Activated CD4-positive, alpha-beta T cell treated with anti-CD3 and anti-CD28 coated beads for 24 hours (primary cell): ENCODE measurements at places on chromosomes 4 and X.

DNA sequence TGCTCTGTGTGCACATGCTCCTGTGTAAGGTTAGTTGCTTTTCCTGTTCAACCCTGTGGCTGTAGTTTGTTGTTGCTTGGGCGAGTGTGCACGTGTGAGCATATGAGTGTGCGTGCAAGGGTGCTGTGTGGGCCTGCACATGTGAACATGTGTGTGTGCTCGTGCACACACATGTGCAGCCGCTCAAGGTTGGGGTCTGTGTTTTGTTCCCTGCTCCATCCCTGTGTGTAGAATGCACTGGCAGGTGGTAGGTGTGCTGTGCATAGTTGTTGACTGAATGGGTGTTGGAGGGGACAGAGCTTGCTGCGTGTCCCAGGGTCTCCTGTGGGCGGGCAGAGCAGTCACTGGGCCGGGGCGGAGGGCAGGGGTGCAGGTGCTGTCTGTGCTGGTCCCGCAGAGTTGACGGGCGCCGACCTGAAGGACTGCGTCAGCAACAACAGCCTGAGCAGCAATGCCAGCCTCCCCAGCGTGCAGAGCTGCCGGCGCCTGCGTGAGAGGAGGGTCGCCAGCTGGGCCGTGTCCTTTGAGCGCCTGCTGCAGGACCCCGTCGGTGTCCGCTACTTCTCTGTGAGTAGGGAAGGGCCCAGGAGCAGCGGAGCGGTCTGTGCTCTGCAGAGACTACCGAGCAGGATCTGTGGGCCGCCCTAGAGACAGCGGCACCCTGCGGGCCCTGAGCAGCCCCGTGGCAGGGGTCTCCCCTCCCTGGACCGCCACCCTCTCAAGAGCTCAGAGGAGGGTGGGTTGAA is 27.9 kb upstream of the HGFAC start:
- DNase-seq, result no peak

DNA sequence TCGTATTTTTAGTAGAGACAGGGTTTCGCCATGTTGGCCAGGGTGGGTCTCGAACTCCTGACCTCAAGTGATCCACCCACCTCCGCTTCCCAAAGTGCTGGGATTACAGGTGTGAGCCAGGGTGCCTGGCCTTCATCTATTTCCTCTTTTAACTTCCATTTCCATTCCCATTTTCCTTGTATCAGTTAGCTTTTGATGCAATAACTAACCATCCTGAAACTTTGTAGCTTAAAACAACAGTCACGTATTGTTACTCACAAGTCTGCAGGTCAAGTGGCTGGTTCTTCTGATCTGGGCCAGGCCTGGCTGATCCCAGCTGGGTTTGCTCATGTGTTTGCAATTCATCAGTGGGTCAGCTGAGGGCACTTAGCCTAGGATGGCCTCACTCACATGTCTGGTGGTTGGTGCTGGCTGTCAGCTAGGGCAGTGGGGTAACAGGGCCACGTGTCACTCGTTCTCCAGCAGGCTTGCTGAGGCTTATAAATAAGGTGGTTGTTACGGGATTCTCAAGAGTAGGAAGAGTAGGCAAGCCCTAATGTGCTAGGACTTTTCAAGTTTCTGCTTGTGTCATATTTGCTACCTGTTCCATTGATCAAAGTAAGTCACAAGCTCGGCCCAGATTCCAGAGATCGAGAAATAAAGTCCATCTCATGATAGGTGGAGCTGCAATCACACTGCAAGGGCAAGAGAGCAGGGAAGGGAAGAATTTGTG is 88.2 kb downstream of the SOWAHB start:
- DNase-seq, result no peak

DNA sequence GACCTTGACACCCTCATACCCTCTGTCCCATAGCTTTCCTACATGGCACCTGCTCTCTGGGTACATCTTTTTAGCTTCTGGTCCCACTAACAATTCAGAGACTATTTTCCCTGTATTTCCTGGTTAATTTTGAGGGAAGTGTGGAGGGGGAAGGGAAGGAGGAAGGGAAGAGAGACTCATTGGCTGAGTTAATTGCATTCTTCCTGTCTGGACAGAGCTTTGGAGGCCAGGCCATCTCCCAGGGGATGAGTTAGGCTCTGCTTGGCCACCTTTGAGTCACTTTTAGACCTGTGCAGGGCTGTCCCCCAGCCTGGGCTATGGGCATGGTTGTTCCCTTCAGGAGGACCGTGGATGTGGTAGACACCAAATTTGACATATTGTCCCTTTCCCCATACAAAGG is 167.9 kb upstream of the PGRMC2 start:
- no peak for DNase-seq

GRCh38 chr4:153824501-153824900 is 35.6 kb upstream of the SFRP2 start:
- DNase-seq, result no peak

GRCh38 chr4:4428966-4429875 is 42.3 kb downstream of the NSG1 start:
- DNase-seq, result no peak

GRCh38 chr4:187547316-187547715 is 448.3 kb upstream of the ZFP42 start:
- DNase-seq, result no peak

DNA sequence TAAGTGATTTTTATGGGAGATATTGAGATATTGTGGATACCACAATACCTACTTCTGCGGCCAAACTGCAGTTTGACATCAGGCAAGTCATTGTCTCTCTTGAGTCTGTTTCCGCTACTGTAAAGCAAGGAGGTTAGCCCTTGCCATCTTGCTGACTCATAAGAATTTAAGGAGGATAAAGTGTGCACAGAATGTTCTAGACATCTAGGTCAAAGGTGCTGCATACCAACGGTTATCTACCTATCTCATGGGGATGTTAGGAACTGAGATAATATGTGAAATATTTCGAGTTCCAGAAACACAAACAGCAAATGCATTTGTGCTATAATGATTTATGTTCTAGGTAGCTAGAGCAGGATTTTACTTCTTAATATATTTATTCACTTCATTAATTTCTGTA is 211.5 kb upstream of the NR3C2 start:
- no peak for DNase-seq

DNA sequence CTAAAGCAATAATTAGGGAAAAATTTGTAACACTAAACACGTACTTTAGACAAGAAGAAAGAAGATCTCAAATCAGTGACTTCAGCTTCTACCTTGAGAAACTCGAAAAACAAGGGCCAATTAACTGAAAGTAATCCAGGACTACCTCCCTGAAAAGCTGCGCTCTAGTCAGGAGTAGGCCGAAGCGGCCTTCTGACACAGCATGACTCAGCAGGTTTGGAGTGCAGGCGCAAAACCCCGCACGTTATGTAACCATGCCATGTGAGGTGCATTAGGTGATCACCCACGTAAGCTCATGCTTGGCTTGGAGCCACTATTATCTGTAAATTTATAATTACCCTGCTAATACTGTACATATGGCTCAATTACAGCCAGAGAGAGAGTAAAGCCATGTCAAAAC is 52.8 kb upstream of the CCDC149 start:
- no peak for DNase-seq

GRCh38 chr4:12492730-12493393 is 991.3 kb downstream of the RAB28 start:
- DNase-seq, result no peak

DNA sequence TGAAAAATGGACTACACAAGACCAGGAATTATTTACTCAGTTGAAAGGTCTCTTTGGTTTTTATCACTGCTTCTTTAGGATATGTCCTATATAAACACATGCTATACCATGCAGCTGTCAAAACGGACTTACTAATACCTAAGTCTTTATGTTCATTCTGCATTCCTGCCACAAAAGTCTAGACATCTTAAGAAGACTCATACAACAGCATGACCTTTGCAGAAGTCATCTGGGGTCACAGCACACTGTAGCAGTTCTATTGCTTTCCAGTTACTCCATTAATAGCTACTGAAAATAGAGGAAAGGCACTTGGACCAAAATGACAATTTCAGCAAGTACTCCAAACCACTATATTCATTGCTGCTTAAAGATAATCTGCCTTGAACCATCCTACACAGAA is 53.2 kb downstream of the DDX60 start:
- DNase-seq, result no peak

- no peak for DNase-seq
Observed at GRCh38 chr4:10041036-10041435, 19.7 kb upstream of the SLC2A9 start.

- no peak for DNase-seq
Observed at GRCh38 chrX:16785247-16786138, 773 bp upstream of the TXLNG start.

GRCh38 chr4:34181891-34182290 is 2062.4 kb downstream of the ARAP2 start:
- DNase-seq, result no peak

GRCh38 chr4:61400439-61401038 is 200.4 kb downstream of the ADGRL3 start:
- no peak for DNase-seq

GRCh38 chr4:25667931-25668557 is 12.4 kb downstream of the SLC34A2 start:
- no peak for DNase-seq

DNA sequence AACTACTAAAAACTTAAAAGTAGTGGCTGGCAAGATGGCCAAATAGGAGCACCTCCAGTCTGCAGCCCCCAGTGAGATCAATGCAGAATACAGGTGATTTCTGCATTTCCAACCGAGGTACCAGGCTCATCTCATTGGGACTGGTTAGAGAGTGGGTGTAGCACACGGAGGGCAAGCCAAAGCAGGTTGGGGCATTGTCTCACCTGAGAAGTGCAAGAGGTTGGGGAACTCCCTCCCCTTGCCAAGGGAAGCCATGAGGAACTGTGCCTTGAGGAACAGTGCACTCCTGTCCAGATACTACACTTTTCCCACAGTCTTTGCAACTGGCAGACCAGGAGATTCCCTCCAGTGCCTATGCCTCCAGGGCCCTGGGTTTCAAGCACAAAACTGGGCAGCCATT is 311.1 kb downstream of the PAPSS1 start:
- DNase-seq, result no peak

- DNase-seq, result no peak
Observed at GRCh38 chrX:121931567-121931966, 884.2 kb downstream of the GLUD2 start.

DNA sequence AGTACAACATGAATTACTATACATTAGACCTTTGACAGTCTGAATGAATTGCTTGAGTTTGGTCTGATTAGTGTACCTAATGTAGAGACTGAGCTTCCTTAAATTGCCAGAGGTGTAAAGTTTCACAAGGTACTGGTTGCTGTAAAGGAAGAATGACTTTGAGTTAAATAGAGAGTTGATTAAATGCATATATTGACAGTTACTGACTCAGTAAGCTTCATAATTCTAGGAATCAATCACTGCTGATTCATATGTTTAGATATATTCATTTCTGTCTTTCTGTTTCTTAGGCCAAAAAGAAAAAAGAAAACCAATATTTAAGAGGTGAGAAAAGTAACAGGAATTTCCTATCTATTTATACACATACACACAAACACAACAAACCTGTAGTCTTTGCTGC is 16.2 kb upstream of the ART3 start:
- DNase-seq, result no peak

DNA sequence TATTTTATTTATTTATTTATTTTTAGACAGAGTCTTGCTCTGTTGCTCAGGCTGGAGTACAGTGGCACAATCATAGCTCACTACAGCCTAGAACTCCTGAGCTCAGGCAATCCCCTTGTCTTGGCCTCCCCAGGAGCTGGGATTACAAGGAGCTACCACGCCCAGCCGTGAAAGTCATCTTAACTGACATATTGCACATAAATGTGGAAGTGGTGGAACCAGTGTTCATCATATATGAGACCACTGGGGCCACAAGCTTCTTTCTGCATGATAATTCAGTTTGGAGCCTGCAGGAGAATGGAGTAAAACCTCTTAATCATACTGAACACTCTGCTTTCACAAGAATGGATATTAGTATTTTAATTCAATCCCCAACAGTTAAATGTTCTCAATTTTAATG is 12.5 kb upstream of the CTSO start:
- DNase-seq, result no peak

DNA sequence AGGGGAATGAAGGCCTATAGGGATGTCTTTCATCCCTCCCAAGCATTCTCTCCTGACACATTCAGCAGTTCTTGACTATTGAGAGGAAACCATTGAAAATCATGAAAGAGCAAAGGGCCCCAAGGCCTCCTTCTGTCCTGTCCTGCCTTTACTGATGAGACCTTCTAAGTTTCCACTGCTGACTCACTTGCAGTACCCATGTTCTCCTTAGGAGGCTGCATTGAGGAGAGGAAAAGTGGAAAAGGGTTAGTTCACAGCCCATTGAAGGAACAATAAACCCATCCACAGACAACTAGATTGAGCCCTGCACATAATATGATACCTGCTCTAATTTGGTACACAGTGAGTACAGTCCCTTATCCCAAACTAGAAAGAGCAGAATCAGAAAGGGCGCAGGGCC is 115.1 kb upstream of the PNPLA4 start:
- DNase-seq, result no peak

DNA sequence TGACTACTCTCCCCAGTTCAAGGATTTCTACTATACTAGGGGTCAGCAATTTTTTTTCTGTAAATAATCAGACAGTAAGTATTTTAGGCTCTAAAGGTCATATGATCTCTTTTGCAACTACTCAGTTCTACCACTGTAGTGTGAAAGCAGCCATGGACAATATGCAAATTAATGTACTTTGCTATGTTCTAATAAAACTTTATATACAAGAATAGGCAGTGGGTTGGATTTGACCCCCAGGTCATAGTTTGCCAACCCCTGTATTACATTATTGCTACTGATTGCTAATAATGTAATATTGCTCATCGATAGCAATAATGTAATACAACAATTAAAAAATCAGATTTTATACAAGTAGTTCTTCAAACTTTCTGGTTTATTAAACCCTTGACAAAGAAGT is 59.2 kb upstream of the GPR34 start:
- DNase-seq, result no peak

GRCh38 chr4:87339440-87339839 is 16.8 kb upstream of the HSD17B13 start:
- DNase-seq, result no peak

GRCh38 chrX:133812402-133812801 is 173.0 kb downstream of the GPC3 start:
- DNase-seq, result no peak

- no peak for DNase-seq
Observed at GRCh38 chr4:957231-957580, 16.2 kb downstream of the DGKQ start.

- no peak for DNase-seq
Observed at GRCh38 chrX:124280294-124280902, 52.1 kb upstream of the TEX13D start.

DNA sequence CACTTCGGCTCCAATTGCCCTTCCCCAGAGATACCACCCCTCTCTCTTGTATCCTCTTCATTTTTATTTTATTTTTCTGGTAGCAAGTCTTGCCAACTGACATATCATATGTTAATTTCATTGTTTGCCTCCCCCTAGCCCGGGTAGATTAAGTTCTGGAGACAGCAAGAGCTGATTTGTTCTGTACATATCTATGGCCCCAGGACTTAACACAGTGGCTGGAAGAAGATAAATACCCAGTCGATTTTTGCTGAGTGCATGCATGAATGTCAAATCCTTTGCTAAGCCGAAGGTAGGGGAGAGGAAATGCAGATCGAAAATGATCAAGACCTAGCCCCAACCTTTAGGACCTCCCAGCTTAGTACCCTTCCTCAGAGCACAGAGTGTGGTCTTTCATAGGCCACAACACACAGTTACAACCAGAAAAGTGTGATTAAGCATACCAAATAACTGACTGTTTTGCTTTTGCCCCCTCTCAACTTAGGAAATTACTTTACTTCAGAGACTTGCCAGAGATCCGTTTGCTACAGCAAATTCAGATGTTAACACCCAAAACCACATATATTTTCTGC is 58.7 kb upstream of the KLF3 start:
- DNase-seq, result no peak

GRCh38 chrX:21158678-21159077 is 215.5 kb upstream of the CNKSR2 start:
- DNase-seq, result no peak

GRCh38 chr4:147479376-147479775 is 1.5 kb upstream of the EDNRA start:
- DNase-seq, result no peak
